Esophagus squamous epithelium (tissue), 5 donors: ENCODE measurements at places on chromosomes 5 and 9.

GRCh38 chr9:113886466-113886865 is 10.4 kb downstream of the ZNF618 start:
- no peak for DNase-seq

GRCh38 chr5:154358516-154359220 is 87.1 kb upstream of the SAP30L start:
- no peak for DNase-seq

DNA sequence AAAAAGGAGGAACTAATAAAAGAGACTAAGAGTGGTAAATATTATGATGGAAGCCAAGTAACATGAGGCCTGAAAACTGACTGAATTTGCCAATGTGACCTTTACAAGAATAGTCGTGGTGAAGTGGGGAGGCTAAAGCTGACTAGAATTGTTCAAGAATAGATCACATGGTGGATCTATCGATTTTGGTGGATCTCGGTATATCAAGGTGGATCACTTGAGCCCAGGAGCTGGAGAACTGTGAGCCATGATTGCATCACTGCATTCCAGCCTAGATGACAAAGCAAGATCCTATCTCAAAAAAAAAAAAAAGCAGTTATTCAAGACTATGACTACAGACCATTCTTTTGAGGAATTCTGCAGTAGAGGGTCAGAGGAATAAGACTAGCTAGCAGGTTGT is 15.1 kb downstream of the ERMP1 start:
- no peak for DNase-seq

GRCh38 chr9:131330814-131331600 is 41.5 kb downstream of the PLPP7 start:
- DNase-seq, result no peak

DNA sequence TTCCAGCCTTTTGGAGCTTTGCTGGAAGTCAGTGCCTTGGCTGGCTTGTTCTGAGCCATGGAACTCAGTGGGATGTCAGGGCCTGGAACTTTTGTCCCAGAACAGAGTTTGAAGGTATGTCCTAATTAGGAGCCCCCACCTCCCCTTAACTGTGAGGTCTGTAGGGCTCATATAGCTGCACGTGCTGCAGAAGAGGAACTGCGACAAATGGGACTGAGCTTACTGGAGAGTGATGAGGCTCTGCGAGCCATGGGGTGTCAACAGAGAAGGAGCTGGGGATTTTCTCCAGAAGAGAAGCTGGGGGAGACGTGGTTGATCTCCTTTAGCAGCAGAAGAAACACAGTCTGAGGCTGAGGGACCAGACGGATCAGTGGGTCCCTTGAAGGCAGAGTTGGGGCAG is 10.9 kb downstream of the TMEM8B start:
- no peak for DNase-seq

DNA sequence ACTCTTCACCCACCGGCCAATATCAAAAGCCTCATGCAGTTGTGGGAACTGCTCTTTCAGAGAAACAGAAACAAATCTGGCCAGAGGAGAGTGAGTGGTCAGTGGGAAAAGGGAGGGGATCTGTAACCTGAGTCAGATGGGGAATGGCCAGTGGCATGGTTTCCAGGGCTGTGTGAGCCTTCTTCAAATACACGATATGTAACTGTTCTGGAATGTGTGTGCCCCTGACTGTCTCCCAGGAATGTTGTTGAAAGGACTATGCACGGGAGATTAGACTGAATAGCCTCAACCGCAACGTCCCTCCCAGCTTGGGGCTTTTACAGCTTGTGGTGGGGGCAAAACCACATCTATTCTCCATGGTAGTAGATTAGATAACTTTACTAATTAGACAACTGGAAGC is 60.8 kb downstream of the SH3TC2 start:
- no peak for DNase-seq

GRCh38 chr5:164303646-164304215 is 798.3 kb downstream of the MAT2B start:
- no peak for DNase-seq

DNA sequence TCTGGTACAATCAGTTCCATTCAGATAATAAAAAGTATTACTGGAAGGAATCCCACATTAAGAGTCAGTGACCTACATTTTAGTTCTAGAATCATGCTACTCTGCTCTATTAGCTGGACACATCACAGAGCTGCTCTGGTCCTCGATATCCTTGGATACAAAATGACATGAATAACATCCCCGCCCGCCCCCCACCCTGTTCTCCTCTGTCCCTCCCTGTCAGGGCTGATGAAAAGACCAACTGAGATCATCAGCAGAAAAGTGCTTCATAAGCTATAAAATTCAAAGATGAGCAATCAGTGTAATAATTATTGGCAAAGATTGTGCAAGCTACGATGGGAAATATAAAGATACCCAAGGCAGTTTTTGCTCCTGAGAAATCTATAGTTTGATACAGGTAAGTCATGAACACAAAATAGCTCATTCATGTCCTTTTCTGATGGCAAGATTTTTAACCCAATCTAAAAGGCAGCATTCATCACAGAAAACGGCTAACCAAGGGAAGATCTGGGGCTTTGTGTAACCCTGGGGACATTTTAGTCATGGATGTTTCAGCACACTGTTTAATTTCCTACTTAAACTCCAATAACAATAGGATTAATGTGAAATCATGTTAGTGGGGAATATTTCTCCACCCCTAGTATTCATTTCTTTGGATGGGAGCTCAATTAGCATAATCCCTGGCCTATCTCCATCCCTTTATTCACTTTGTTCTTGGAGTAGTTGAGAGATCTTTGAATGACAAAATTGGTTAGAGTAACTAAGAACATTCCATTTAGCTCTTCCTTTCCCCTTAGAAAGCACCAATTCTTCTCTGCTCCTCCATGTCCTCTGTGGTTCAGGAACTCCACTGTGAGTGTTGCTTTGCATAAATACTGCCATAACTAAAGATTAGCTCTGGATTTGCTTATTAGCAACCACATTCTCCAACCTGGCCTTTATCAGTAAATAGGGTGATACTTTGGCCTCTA is 459.4 kb upstream of the GRIA1 start:
- DNase-seq, result no peak

DNA sequence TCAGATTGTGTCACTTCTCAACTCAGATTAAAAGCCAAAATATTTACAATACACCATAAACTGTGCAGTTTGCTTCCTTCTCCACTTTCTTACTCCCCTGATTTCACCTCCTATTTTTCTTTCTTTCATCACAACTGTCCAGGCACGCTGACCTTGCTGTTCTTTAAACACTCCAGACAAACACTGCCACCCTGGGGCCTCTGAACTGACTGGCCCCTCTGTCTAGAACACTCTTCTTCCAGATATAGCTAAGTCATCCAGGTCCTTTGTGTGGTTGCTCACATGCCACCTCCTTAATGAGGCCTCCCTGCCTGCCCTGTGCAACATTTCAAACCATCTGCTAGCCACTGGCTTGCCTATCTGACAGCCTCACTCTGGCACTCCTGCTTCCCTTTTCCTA is 46.6 kb downstream of the ATG10 start:
- DNase-seq, result no peak

- DNase-seq, result no peak
These were observed 157.4 kb downstream of the ARSB start for GRCh38 chr5:78827725-78828124.

GRCh38 chr9:29069376-29069775 is 1496.1 kb upstream of the C9orf72 start:
- no peak for DNase-seq

- DNase-seq, result no peak
These were observed 30.8 kb downstream of the COL15A1 start for GRCh38 chr9:98974554-98974953.
